ENCODE measurements at places on chromosomes 2 and 18.

- DNase-seq: peak; percentile 54
Observed at GRCh38 chr2:24984912-24985311, 13.2 kb upstream of the DNAJC27 start.

DNA sequence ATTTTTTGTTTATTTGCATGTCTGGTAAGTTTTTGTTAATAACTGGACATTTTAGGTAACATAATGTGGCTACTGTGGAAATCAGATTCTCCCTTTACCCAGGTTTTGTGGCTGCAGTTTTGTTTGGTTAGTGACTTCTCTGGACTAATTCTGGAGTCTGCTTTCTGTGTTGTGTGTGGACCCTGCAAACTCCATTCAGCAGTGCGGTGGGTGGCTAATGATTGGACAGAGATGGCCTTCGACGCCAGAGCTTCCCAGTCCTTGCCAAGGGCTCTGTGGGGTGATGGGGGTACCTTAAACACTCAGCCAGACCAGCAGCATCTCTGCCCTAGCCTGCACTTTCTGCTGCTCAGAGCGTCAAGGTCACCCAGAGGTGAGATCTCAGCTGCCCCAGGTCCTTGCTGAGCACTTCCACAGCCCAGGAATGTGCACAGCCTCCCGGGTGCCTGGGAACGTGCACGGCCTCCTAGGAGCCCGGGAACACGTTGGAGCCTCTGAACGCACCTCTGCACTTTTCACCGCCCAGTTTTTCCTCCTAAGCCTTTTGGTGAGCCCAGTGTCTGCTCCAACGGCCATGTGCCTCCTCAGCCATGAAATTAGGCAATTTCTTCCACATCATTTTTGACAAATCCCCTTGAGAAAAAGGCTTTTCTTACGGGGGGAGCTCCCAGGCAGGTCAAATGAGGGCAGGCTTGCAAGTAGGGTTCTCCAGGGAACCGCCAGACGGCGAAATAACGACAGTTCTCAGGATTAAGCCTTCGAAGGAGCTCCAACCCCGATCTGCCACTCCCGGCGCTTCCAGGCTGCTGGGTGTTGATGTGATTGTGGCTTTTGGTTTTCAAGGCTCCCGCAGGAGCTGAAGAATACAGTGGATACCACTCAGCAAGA, 35.2 kb upstream of the KLF11 start:
- DNase-seq: no peak

- no peak for DNase-seq
Observed at GRCh38 chr2:217360781-217361482, 501.1 kb upstream of the TNP1 start.

- peak; percentile 8 for DNase-seq
Observed at GRCh38 chr2:4937550-4937949, 754.6 kb upstream of the SOX11 start.

- DNase-seq: no peak
Observed at GRCh38 chr2:10527585-10527984, 79.5 kb upstream of the ODC1 start.

- no peak for DNase-seq
Observed at GRCh38 chr2:160270571-160271113, 70.6 kb upstream of the ITGB6 start.

- DNase-seq: no peak
Observed at GRCh38 chr2:8030573-8031303, 651.1 kb upstream of the ID2 start.

GRCh38 chr2:226797289-226797988, 2.2 kb downstream of the IRS1 start:
- no peak for DNase-seq

DNA sequence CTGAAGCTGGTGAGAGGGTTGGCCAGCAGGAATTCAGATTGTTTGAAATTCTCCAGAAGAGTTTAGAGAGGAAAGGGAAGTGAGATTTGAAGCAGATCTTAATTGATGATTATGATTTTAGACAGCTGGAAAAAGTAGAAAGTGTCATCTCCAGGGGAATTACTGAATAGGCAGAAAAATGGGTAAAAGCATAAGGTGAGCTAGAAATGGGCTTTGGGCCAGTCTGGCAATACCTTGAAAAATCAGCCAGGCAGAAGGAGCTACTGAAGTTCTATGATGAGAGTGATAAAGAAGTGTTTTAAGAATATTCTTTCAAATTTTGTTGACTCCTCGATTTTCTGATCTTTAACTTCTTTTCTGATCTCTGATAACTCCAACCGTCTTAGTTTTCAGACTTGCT, 172.9 kb upstream of the CCDC150 start:
- DNase-seq: no peak

DNA sequence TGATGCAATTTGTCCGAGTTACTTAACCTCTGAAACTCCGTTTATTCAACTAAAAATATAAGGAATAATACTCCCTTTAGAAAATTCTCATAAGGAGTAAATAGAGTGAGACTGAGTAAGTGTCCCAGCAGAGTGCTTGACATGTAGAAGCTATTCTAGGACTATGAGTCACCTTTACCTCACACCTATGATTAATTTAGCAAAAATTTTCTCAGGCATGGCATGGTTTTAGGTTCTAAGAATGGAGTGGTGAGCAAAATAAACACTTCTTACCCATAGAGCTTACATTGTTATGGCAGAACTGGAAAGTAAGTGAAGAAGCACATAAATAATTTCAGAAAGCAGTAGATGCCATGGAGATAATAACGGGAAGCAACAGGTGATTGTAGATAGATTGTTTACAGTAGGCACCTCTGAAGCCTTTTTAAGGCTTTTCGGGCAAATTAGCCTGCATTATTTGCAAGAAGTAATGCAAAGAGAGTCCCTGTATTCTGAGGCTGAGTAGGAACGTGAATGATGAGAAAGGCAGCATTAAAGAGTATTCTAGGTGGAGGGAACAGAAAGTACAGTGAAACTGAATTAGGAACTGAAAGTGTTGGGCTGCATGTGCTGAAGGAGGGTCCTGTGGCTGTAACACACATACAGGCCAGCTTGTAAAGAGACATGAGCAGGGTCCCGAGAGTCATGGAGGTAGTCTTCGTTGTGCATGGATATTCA, 209.2 kb downstream of the ZNF407 start:
- DNase-seq: no peak

GRCh38 chr18:50982802-50983179, 15.0 kb downstream of the ELAC1 start:
- no peak for DNase-seq

DNA sequence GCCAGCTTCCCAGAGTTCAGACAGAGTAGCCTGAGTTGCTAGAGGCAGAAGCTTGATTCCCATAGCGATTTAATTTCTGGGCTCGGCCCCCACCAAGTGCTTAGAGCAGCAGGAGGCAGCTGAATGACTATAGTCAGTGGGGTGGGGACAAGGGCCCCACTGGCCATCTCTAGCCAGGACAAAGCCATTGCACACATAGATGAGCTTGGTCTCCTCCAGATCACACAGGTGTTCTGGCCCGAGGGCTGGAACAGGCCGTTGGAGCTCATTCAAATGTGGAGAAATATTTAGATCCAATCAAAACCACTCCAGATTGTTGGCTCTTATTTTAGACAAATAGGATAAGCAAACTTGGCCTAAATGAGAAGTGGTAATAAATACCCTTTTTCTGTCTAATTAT, 287.3 kb upstream of the NCKAP5 start:
- DNase-seq: no peak

GRCh38 chr2:3457524-3458395, 61.6 kb downstream of the ADI1 start:
- no peak for DNase-seq

DNA sequence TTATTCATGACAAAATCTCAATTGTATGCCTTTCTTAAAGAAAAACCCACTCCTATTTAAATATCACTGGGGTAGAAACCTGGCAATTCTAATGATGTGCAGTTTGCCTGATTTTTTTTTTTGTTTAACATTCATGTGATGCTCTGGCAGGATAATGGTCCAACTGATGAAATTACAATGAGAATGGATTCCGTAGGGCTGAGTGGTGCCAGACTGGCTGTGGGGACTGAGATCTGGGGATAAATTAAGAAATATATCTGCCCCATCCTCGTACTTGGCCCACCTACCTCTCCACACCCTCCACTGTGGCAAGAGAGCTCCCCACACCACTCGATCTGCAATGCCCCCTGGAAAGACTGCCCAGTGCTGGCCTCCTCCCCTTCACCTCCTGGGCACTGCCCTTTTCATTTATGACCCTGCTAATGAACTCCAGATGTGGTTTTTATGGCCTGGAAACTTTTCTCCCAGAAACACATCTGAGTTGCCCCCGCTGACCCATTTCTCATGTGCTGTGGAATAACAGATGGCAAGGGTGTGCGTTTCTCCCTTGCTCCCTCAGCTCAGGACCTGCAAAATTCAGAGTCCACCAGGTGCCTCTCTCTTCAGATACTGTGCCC, 33.0 kb upstream of the RPL37A start:
- DNase-seq: no peak

DNA sequence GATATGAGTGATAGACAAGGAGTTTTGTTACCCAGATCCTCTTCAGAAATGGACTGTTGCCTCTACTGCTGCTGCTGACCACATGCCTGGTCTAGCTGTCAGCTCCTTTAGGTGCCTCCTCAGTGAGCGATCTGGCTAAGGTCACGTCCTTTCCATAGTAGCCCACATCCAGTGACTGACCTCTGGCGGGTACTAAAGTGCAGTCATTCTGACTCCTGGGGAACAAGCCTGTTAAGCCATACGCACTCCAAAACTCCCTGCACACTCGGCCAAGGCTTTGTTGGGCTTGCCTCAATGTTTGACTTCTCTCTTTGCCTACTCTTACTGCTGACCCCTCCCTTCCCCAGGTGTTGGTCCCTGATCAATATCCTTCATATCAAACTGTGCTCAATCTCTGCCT, 685.2 kb downstream of the IRS1 start:
- no peak for DNase-seq

- DNase-seq: peak; percentile 48
Observed at GRCh38 chr2:126971481-126972278, 73.0 kb downstream of the TEX51 start.

GRCh38 chr18:50721451-50722120, 98.2 kb downstream of the MRO start:
- DNase-seq: no peak

DNA sequence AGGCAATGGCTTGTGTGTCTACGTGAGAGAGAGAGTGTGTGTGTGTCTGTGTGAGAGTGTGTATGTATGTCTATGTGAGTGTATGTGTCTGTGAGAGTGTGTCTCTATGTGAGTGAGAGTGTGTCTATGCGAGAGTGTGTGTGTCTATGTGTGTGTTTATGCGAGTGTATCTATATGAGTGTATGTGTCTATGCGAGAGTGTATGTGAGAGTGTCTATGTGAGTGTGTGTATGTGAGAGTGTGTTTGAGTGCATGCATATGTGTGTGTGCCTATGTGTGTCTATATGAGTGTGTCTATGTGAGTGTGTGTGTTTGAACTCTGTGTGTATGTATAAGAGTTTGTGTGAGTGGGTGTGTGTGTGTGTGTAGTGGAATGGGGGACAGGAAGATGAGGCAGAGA, 9.8 kb upstream of the GNLY start:
- DNase-seq: no peak

GRCh38 chr18:30675493-30675892, 367.0 kb downstream of the DSC3 start:
- DNase-seq: no peak
